Skin of body (tissue), 3 donors: ENCODE measurements at places on chromosomes 2 and 18.

DNA sequence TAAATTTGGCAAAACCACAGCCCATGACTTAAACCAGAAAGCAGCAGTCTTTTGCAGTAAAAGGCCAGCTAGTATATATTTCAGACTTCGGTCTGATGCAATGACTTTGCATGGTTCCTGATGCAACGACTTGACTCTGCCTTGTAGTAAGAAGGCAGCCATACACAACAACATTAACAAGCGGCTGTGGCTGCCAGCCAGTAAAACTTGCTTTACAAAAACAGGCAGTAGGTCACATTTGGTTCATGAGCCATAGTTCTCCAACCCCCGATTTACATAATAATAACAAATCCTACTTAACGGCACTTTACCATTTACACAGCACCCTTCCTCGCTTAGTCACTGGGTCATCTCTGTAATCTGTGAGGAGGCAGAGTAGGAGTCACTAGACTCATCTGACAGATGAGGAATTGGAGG, 410.3 kb downstream of the LRATD1 start:
- DNase-seq: peak; percentile 9

DNA sequence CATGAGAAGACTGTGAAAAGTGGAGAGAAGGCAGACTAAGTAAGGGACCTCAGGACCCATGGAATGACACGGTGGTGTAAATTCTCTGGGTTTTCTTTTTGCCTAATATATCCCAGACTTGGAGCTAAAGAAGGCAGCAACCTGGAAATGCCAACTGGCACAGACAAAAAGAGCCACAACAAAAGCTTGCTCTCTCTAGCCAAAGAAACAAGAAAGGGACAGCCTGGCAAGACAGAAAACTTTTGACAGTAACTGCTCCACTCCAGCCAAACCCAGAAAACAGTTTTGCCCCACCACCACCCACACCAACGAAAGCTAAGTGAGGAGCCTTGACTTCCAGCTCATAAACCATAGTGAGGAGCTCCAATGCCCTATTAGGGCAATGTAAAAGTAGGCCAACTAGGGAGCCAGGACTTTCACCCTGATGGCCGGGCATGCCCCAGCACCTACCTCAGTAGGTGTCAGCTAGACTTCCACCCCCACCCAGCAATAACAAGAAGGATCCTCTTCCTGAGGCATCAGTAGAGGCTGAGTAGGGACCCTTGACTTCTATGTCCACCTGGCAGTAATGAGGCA, 35.5 kb downstream of the PELI1 start:
- no peak for DNase-seq

DNA sequence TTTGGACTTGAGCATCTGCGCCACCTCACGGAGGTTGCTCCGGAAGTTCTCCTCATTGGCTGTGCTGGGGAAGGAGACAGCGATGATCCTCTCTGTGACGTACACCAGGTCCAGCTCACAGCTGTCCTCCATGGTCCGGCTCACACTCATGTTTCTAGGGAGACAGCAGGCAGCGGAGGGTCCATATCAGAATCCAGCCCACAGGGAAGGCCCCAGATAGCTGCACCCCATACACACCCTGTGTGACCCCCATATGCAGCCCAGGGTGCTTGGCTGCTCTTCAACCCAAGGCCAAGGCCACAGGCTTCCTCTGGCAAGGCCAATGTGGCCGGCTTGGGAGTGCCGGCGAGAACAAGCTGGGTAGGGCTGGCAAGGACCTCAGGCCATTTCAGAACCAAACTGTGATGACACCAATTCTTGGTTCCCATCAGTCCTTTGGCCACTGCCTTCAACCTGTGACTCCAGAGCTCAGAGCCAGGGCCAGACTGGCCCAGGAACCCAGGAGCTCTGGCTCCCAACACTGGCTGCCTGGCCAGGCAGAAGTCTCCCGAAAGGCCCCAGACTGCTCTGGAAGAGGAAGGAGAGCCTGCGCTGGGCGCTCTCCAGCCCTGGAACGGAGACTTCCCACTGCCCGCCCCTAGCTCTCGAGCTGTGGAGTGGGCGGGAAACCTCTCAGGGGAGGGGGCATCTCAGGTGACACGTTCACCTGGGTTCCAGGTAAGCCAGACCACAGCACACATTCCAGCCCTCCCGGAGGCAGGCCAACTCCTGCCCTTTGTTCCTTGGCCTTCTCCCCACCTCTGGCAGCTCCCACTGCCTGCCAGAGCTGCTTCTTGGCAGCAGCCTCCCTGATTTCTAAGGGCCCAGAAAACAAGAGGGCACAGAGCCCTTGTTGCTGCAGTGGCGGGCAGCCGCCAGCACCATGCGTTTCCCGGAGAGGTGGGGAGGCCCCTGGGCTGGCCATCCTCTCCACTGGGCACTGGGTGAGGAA, 104.7 kb downstream of the TNS1 start:
- no peak for DNase-seq

DNA sequence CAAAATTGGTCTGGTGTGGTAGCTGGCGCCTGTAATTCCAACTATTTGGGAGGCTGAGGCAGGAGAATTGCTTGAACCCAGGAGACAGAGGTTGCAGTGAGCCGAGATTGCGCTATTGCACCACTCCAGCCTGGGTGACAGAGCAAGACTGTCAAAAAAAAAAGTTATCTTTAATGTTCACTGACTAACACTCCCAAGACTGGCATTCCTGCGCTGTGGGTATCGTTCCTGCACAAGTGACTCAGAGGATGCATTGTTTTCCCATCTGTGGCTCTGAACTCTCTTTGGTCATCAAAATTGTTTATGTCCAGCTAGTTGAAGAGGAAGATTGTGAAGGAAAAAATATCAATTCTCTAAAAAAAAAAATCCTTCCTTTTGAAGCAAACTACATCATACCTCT, 539.0 kb downstream of the SOX11 start:
- DNase-seq: no peak

- DNase-seq: no peak
Measured at GRCh38 chr18:9615280-9615797, 980 bp upstream of the PPP4R1 start.
